ENCODE measurements at places on chromosomes 11 and 22.

DNA sequence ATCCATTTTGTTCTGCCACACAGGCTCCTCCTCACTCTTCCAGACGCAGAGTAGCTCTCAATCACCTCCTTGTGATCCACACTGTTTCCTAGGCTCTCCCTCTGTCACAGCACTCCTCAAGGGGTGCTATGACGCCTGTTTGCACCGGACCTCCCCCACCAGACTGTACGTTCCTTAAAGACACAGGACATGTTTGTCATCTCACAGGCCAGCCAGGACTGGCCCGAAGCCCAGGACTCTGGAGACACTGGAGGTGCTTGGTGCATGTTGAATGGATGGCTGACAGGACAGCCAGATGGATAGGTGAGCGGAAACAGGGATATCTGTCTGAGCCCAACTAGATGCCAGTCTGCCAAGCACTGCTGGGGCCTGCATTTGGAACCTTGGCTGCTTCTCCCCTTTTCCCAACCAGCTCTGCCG is 13.6 kb downstream of the PLA2G6 start:
- peak; percentile 65 for DNase-seq

DNA sequence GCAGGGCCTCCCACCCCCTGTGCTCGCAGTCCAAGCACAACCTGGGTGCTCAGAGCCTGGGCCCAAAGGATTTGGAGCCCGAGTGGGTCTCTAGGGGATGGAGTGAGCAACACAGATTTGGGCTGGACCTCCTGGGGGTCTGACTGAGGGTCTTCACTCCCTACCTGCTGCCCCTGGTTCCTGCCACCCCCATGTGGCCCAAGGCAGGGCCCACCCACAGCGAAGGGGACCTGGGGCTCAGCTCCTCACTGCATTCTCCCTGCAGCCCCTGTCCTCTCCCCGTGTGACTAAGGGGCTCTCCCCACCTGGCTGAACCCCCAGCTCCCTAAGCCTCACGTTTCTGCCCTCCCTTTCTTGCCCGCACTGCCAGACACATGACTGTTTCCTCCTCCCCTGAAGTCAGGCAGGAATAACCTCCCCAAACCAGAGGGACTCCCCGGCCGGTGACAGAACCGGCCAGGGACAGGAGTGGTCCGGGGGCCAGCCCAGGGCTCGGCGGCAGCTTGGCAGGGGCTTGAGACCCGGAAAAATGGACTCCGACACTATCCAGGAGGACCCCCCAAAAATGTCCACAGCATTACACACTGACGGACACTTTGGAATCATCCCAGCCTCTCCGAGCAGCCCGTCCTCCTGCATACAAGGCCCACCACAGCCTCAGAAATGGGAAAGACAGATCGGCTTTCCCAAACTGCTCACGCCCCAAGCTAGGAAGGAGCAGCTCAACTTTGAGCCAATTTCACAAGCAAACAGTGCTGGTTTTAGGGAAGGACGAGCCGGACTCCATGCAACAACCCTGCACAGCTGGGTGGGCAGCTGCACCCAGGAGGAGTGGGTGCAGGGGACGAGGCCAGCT is 57.8 kb downstream of the BRD1 start:
- DNase-seq, result no peak

DNA sequence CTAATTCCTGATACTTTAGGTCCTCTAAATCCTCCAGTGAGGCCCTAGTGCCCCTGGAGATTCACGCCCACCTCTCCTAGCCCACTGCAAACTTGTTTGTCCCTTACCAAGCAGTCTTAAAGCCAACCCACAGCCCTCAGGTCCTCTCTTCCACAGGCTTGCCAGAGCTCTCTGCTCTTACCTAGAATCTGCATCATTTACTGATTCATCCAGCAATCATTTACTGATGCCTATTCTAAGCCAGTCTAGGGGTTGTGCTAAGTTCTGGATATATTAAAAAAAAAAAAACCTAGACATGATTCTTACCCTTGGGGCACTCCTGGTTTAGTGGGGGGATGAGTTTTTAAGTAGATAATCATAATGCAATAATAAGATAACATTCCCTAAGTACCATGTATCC is 43.0 kb upstream of the PLET1 start:
- no peak for DNase-seq

- DNase-seq, result no peak
Measured at GRCh38 chr22:42294034-42294985, 23.9 kb upstream of the TCF20 start.

DNA sequence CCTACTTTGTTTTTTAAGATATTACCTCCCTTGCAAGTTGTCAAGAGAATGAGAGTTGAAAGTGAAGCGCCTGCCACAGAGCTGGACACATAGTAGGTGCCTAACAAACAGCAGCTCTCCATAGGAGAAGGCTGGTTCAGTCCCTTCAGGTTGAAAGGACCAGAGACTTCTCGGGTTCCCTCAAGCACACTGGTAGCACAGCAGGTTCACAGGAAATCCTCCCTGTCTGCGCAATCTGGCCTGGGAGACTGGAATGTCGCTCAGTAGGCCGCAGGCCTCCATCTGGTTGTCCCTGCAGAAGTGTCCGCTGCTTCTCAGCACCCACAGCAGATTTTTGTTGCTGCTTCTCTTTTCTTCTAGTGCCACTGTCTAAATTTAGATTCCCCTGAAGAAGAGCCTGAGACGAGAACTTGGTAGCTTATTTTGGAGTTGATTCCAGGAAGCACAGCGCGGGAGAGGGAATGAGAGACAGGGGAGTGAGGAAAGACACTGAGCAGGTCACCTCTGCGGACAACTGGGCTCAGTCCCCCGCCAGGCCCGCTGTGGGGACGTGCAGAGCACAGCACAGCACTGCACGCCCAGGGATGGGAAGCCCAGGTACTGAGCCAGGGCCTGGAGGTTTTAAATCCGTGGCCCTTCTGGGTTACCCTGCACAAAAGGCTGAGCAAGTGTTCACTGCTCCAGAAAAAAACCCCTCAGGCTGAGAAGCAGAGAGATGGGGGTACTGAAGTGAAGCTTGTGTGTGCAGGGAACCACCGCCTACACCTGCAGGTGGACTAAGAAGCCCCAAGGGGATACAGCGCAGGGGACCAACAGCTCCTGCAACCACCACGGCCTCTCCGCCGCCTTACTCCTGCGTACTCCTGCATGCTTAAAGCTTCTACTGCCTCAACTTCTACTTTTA is 31.6 kb downstream of the RBX1 start:
- DNase-seq, result no peak

DNA sequence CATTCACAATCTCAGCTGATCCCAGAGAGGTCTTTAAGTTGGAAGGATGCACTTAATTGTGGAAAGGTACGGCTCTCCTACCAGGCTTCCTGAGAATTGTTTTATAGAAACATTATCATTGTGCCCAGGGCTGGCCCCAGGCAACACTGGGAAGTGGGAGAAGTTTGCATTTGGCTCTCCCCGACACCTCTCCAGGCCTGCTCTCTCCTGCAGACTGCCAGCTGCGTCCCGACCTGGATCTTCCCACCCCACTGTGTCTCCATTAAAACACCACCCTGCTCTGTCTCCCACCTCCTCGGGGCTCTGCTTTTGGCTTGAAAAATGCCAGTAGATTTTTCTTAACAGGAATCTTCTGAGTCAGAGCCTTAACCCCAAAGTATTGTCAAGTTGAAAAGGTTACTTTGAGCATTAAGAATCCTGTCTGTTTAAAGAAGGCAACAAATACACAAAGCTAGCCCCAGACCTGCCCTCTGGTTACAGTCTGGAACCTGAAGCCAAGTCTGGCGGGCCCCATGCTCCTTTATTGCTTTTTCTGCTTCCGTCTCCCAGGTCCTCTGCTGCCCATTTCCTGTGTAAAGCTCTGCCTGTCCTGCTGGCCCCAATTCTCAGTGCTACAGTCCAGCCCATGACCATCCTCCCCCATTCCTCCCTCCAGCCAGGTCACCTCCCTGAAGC is 530.2 kb downstream of the SOX6 start:
- no peak for DNase-seq

DNA sequence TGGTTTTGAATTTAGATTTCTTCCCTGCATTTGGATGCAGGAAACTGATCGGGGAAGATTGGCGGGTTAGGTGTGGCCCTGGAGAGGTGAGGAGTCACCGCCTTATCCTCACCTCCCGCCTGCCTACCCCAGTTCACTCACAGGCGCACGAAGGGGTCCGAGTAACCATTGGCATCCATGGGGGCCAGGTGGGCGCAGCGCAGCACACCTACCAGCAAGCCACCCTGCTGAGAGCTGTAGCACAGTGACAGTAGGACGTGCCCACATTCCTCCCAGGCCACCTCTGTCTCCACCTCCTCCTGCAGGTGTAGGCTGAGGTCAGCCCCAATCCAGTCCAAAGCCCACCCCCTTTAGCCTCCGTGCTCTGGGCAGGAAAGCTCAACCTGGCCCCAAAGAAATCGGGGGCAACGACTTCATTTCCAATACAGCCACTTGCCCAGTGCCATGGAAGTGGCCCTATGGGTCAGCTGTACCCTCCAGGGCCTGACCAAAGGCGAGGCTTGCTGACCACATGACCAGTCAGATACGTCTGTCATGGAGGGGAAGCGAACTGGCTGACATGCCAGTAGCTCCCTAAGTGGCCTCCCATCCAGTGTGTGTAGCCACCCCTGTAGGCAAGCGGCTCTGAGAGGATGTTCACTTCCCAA is 6.7 kb downstream of the NDUFV1 start:
- DNase-seq, result no peak

- DNase-seq, result no peak
Measured at GRCh38 chr11:45180179-45180847, 33.9 kb downstream of the PRDM11 start.

GRCh38 chr11:28072321-28072720 is 35.6 kb downstream of the KIF18A start:
- DNase-seq, result no peak

DNA sequence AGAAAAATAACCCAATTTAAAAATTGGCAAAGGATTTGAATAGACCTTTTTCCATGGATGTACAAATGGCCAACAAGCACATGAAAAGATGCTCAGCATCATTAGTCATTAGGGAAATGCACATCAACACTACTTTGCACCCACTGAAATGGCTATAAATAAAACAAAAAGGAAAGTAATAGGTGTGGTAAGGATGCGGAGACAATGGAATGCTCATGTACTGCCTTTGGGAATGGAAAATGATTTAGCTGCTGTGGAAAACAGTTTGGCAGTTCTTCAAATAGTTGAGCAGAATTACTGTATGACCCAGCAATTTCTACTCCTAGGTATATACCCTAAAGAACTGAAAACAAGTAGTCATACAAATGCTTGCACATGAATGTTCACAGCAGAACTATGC is 37.4 kb downstream of the LARGE2 start:
- no peak for DNase-seq

- DNase-seq, result no peak
Measured at GRCh38 chr22:20531404-20532201, 24.2 kb downstream of the MED15 start.

DNA sequence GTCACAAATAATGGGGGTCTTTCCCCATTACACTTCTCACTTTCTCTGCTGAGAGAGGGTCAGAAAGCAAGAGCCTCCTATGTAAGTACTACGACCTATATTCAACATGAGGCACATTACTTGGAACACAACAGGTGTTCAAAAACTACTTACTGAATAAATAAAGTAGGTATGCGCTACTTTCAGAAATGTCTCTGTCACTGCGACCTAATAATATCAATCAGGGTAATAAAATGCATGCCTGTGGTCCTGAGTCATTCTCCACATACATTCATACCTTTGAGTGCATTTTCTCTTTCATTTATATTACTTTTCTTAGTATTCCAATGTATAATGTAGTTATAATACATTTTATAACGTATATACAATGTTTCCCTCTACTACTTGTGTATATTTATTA is 838.9 kb downstream of the DLG2 start:
- DNase-seq, result no peak

DNA sequence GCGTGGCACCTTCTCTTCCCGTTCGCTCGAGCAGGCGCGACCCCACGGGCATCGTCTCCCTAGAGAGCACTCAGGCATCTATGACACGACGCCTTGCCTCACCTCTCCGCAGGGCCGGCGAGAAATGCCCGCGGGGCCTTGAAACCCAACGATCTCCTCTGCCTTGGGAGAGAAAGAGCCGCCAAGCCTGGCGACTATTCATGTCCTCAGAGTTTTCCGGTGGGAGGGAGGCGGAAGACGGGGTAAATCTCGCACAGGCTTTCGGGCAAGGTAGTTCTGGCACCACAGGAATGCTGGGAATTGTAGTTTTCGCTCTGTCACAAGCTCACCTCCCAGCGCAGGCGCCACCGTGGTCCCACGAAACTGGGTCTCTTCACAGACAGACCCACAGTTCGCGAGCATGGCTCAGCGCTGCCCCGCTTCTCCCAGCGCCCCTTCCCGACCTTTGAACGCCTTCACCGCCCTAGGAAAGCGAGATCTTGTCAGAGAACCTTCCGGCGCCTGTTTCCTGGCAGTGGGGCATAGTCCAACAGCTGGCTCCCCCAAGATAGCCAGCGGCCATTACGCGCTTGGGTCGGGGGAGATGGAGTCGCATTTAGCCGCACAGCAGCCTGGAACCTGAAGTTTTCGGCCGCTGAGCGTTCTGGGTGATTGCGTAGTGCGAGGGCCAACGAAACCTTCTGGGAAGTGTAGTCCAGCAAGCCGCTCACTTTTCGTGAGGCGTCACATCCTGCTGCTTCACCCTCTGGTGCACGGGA is at the start of gene CCDC90B:
TSS of gene CCDC90B (minus strand) at position 597 of the 758 bp plus-strand sequence. CDS start at position 202, 395 bp downstream.
- DNase-seq, result peak; percentile 81

DNA sequence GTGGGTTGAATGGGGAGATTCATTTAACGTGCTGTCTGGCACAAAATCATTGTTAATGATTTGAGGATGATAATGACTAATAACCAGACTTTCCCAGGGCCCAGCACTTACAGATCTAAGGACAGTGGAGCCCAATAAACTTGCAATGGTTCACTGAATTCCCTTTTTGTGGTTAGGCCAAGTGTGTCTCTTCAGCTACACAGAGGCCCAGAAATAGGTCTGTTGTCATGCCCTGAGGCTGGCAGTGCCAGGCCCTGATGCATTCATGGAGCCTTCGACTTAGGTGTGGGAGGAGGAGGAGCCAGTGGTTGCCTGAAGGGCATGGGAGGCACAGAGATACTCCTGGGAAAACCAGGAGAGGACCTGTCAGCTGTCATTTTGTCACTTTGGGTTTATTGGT is 56.1 kb downstream of the KIAA1671 start:
- DNase-seq, result no peak

GRCh38 chr11:3994030-3994640 is 100.5 kb upstream of the RRM1 start:
- no peak for DNase-seq

DNA sequence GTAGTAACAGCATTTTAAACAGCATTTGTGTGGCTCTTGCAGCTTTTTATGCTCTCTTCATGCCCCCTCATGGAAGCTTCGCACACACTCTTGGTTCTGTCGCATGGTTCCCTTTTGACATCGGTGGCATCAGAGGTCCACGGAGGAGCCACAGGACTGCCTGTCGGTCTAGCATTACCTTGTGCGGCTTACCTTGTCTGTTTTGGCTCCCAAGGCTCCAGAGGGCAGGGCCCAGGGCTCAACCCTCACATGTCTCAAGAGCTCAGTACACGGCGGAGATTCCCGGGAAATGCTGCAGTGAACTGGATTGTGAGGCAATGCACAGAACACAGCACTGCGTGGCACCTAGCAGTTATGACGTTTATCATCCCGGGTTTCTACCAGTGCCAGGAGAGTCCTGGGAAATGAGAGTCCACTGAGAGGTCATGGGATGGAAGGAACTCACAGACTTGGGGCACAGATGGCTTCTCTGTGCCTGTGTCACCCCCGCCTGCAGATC is 1015.8 kb downstream of the TBC1D22A start:
- DNase-seq, result no peak
